ENCODE measurements at places on chromosomes 13 and 19.

DNA sequence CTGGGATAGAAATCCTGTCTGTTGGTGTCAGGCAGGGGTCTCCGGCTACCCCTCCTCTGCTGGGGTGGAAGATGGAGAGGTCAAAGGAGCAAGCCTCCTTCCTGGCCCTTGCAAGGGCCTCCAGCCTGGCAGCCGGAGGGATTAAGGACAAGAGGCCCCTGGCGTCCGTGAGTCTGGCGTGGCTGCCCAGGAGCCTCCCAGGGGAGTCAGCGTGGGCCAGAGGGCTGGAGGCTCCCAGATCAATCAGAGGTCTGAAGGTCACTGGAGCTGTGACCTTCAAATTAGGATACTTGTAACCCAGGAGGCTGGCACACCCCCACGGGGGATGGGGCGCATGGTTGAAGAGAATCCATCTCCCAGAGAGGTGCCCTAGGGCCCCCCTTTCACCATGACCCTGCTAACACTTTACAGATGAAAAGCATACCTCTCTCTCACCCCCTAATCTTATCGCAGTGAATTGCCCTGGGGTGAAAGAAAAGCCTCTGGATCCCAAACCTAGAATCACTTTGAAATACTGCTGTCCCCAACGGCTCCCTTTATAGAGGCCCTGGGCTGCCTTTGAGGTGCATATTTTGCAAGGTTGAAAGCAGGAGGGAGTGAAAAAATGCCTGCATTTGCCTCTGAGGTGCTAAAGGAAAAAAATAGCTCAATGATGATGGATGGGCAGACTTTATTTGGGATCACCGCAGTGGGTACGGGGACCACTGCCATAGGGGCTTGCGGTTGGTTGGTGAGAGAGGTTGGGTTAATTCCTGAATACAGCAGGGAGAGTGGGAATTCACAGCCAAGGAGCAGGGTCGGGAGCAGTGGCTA is 44.9 kb upstream of the PEG3 start:
- no peak for DNase-seq

DNA sequence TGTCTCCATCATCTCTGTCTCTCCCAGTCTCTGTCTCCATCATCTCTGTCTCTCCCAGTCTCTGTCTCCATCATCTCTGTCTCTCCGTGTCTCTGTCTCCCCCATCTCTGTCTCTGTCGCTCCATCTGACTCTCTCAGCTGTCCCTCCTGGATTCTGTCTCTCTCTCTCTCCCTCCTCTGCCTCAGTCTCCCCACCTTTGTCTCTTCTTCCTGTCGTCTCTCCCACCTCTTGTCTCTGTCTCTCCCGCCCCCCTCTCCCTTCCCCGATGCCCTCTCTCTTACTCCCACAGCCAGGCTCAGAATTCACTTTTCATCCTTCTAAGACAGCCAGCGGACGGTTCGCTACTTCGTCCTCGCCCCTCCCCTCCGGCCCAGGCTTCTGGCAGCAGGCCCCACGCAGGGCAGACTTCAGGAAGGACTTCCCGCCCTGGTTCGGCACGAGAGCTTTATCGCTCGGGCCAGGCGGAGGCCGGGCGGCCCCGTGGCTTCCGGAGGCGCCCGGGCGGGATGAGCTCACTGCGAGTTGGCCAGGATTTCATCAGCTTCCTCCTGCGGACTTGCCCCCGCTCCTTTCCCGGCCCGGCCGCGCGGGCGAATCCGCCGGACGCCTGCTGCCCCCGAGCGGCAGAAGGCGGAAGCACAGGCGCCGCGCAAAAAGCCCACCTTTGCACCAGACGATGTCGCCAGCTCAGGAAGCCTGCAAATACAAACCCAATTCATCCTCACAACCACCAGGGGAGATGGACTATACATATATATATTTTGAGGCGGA is 12.4 kb upstream of the CCDC9 start:
- no peak for DNase-seq

GRCh38 chr19:38044267-38045111 is 137.5 kb downstream of the SIPA1L3 start:
- no peak for DNase-seq

DNA sequence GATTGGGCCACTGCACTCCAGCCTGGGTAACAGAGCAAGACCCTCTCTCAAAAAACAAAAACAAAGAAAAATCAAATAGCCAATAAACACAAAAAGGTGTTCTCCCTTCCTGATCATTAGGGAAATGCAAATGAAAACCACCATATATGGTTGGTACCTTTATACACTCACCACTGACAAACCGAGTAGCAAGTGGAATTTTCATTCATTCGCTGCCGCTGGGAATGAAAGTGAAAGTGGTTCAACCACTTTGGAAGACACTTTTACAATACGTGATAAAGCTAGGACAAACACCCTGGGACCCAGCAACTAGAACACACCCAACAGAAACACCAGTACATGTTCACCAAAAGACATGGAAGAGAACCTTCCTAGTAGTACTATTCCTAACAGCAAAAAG is 21.0 kb downstream of the GRIK5 start:
- DNase-seq = no peak

- DNase-seq = no peak
These were observed 37.7 kb upstream of the PDCD5 start for GRCh38 chr19:32543115-32543900.

- no peak for DNase-seq
These were observed 343.1 kb downstream of the MZT1 start for GRCh38 chr13:72384186-72384823.

DNA sequence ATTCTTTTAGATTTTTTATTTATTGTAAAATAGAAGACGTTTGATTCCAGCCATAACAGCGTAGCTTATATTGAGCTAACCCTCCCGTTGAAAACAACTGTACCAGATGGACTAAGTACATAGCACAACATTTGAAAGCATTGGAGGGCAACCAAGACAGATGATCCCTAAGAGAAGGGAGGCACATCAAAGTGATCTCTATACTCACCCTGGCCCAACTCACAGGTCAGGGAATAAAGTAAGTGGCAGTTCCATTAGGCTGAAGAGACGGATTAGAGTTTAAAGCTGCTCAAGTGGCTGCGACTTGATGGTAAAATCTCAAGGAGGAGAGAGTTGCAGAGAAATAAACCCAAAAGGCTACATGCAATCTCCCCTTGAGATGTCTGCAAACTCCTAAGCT is 65.1 kb upstream of the ITM2B start:
- no peak for DNase-seq

DNA sequence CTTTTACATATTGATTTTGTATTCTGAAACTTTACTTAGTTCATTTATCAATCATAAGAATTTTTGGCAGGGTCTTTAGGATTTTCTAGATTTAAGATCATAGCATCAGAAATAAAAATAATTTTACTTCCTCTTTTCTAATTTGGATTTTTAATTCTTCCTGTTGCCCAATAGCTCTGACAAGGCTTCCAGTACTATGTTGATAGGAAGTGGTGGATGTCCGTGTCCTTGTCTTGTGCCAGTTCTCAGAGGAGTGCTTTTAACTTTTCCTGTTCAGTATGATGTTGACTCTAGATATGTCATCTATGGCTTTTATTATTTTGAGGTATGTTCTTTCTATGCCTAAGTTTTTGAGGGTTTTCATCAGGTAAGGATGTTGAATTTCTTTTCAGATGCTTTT is 7.7 kb upstream of the KIR2DL4 start:
- DNase-seq = no peak

DNA sequence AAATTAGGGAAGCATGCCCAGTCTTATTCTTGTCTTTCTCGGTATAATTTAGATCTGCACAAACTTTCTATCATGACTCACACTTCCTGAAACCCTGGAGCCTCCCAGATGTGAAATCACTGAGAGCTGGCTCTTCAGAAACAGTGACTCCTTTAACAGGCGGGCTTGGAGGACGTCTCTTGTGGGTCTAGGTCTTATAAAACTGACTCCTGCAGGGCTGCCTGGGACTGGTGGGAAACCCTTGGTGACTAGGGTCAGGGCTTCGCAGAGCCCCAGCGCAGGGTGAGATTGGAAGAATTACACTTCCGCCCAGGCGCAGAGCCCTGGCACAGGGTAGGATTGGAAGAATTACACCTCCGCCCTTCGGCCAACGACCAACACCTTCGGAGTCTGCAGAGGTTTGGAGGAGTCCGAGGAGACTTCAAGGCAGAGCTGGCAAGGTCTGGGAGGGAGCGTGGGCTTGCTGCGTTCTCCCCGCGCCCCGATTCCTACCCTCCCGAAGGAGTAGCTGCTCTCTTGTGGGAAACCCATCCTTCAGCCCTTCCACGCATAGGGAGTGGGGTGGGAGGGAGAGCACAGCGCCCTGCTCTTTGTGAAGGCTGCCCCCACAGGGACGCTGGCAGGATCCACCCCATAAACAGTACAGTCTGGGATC is 43.4 kb upstream of the MAP3K10 start:
- DNase-seq = no peak

- DNase-seq = no peak
These were observed 47.4 kb downstream of the COG3 start for GRCh38 chr13:45512098-45512496.
